ENCODE measurements at places on chromosomes 7 and 10. TPM values are rescaled to one million over a fixed set of nuclear protein-coding genes. Genes with fewer than 3 reads are reported as not detected.

DNA sequence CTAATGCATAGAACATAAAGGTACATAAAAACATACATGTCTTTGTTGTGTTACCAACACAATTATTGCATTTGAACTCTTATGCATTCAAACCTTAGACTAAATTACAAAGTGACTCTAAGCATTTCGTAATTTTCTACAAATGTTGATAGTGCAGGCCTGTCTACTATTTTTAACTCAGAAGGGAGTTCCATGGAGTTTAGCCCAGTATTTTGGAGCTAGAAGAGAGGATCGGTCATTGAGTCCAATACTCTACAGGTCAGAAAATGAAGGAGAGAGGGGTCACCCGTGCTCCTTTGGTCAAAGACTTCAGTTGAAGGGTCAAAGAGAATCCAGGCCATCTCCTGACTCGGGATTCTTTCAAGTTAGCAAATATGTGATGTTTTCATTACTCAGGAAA is 55.3 kb upstream of the SRRM3 start:
- DNase-seq, result no peak

GRCh38 chr7:51217804-51218203 is 98.8 kb downstream of the COBL start:
- DNase-seq, result no peak

DNA sequence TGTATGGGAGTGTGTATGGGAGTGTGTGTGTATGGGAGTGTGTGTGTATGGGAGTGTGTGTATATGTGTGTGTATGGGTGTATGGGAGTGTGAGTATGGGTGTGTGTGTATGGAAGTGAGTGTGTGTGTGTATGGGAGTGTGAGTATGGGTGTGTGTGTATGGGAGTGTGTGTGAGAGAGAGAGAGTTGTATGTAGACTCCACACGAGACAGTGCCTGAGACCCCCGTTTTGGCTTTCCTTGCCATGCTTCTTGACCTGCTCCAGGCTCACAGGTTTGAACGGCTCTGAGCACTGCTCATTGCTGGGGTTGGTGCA is 49.7 kb downstream of the COL17A1 start:
- no peak for DNase-seq

DNA sequence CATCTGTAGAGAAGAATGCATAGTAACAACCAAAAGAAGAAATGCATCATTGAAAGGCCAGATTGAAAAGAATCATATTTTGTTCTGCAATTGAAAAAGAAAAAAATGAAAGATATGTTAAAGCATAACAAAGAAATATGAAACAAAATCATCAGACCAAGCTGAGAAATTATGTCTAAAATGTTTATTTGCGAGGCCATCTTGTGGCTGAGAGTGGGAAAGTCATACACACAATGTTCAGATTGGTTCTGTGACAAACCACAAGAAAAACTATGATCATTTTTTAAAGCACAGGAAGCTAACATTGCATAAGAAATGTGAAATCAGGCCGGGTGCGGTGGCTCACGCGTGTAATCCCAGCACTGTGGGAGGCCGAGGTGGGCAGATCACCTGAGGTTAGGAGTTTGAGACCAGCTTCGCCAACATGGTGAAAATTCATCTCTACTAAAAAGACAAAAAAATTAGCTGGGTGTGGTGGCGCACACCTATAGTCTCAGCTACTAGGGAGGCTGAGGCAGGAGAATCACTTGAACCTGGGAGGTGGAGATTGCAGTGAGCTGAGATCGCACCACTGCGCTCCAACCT is 36.6 kb downstream of the ABCB5 start:
- no peak for DNase-seq

- DNase-seq, result no peak
These were observed 228.5 kb downstream of the FZD1 start for GRCh38 chr7:91492773-91493172.

GRCh38 chr10:27138277-27138676 is 15.9 kb downstream of the YME1L1 start:
- no peak for DNase-seq

- DNase-seq, result no peak
These were observed 176.8 kb downstream of the THSD7A start for GRCh38 chr7:11655163-11655562.

GRCh38 chr10:69048103-69048502 is 39.8 kb upstream of the SRGN start:
- DNase-seq, result no peak

DNA sequence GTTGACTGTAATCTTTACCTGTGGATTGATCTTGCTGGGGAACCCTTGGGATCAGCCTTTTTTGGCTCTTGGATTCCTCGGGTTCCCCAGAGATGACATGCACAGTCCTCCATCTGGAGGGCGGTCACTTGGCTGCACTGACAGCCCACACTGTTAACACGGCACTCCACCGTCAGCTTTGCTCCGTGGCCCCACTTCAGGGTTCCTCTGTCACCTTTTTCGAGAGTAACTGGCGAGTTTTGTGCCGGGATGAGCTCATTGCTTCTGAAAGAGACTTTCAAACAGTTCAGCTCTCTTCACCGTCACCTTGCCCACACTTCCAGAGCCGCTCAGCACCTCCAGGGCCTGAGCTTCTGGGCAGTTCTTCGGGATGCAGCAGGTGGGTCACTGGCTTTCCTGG is 42.4 kb downstream of the PROSER2 start:
- peak; percentile 41 for DNase-seq

DNA sequence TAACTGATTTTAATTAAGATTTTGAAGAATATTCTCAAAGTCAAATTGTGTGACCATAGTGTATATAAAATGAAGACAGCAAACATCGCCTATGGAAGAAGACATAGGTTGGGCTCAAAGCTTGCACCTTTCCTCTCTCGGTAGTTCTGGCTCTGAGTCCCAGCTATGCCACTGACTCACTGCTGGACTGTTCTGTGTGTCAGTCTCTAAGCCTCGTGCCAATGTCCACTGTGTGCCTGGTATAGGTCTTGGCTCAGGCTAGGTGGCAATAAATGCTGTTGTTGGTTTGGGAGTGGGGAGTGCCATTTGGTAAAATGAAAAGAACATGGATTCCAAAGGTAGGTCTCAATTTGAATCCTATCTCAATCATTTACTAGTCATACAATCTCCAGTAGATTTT is 137.5 kb upstream of the RHEB start:
- DNase-seq, result no peak

GRCh38 chr7:17672783-17673182 is 267.5 kb downstream of the SNX13 start:
- no peak for DNase-seq

GRCh38 chr10:9382533-9382866 is 1328.0 kb downstream of the GATA3 start:
- no peak for DNase-seq

DNA sequence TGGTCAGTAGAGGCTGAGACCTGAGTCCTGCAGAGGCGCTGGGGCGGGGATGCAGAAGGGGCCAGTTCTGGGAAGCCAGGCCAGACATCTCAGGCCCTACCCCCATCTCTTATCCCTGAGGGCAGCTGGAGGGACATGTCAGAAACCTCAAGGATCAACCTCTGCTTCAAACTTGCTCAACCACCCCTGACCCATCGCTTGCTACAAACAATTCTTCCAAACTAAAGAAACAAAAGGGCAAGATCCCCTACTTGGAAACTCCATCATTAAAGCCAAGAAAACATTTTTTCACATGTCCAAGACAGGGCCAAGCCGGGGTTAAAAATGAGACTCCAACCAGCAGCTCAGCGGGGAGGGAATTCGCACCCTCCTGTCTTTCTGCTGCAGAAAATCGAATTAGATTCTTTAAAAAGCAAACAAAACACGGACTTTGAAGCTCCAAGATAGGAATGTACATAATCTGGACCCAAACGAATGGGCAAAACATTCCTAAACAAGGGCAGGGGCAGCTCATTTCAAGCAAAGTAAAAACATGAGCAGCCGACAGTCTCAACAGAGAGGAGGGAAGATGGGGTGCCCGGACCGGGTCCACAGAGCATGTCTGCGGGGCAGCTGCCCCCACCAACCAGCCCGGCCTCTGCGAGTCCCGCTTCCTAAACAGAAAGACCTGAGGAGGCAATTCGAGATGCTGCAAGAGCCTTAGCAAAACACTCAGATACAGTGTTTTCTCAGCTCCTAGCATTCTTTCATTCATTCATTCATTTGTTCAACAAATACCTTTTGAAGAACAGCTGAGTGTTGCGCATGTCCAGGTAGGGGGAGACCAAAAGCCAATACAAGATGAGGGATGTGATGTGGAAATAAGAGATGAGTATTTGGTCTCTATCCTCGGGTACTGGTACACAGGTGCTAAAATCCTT is 44.8 kb downstream of the CHST15 start:
- no peak for DNase-seq

DNA sequence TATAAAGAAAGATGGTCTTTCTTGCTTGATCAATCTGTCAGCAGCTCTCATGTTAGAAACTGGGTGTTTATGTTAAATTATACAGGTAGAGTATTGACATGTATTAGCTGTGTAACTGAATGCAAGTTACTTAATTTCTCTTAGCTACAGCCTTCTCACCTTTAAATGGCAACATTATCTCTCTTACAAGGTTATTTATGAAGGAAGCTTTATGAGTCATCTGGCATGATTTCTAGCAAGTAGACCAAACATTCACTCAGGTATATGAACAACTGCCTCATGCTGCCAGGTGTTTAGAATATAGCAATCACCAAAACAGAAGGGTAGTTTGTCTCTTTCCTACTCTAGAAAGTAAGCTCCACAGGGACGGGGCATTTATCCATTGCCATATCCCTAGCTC is 8.5 kb downstream of the ARL4A start:
- no peak for DNase-seq

GRCh38 chr7:80185571-80185970 is 50.9 kb downstream of the GNAI1 start:
- no peak for DNase-seq

DNA sequence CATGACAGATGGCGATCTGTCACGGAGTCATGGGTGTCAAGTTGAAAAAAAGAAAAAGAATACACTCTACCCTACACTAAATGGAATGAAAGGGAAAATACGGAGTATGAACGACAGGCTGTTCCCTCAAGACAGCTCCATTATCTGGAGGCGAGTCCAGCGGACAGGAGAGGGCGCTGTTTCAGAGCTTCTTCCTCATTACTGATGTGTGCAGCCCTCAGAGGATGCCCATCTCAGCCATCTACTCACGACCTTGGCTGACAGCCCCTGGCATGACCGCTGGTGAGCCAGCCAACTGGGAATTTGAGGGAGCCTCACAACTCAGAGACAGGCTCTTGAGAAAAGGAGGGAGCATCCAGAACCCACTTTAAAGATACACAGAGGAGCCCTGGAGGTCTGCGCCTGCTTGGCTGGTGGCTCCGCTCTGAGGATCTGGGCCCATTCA is 49.6 kb upstream of the SMNDC1 start:
- peak; percentile 86 for DNase-seq

GRCh38 chr10:46216836-46217751 is 69.7 kb upstream of the ANTXRL start:
- DNase-seq, result no peak

DNA sequence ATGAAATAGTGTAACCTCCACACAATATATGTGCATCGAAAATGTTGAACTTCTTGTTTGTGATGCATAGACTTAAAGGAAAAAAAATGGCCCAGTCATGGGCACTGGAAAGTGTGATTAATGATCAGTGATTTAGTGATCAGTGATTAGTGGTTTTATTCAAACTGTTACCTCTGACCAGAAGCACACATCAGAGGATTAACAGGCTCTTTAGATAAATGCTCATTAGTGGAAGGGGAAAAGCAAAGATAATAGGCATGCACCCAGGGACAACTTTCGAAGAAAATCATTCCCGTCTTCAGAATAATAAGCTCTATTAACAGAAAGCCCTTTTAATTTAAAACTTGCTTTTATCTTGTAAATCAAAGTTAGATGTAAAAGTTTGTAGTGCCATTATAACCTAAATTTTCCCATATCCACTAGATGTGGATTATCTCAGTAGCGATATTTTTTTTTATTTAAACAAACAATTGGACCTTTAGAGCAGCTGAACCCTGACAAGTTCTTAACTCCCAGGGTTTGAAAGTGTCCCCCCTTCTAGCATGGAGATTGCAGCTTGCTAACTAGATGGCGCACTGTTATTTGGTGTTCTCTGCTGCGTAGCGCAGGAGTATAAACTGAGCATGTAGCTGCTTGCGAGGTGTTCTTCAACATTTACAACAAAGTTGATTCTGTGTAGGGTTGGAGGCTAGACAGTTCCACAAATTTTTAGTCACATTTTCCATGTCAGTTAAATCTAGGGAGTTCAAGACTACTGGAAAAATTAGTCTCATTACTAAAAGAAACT is at the start of gene CREB5:
CREB5 (plus strand) TSS at position 643 of the 787 bp plus-strand sequence. CDS start 397 bp downstream, outside the sequence.
- DNase-seq, result no peak

GRCh38 chr10:71279590-71280170 is 39.4 kb upstream of the SLC29A3 start:
- DNase-seq, result no peak

DNA sequence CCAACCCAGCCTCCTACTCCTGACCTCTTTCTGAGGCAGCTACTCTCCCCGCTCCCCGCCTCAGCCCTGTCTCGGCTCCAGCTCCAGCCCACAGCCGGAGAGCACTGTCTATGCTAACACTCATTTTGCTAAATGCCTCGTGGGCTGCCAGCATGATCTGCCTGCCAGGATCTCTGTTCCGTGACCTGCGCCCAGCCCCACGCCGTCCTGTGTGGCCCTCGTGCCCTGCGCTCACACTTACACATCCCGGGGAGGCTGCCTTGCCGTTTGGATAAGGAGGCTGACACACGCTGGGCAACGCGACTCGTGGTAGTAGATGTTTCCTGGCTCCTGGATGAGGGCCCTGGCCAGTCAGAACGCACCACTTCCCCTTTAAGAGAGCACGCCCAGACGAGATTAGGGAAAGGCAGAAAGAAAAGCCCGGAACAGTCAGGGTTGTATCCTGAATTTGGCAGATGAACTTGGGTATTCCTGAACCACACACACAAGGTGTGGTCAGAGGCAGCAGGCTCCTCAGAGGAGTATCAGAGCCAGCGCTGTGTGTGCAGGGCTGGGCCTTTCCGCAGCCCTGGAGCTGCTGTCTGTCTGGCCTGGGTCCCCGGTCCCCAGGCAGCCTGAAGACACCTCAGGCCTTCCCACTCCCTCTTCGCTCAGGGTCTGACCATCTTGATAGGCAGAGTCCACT is 97.7 kb upstream of the EFCAB10 start:
- DNase-seq, result peak; percentile 92

DNA sequence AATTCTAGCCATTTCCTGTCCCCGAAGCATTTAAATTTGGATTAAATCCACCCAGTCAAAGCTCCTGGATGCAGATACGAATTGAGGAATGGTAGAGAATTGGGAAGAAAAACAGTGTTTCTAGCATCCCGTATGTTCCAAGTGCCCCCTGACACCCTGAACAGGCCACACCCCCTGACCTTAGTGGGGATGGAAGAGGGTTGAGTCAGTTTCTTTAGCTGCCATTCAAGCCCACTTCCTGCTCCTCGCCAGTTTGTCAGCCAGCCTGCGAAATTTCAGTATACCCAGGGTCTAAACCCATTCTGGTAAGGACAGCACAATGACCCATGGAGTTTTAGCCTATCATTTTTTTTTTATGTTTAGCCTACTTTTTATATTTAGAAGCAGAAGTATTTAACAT is 101.1 kb downstream of the PKD1L1 start:
- DNase-seq, result no peak

Gene LAMB1
- 55.1 TPM for total RNA-seq

Gene PLEKHS1
- total RNA-seq, result not detected

Gene H2BK1
- total RNA-seq, result not detected

Gene WEE2
- not detected for total RNA-seq

Gene MUC12
- 0.19 TPM for total RNA-seq

Gene CDH23
- total RNA-seq, result 9.3 TPM

Gene CHST12
- 13.8 TPM for total RNA-seq

Gene GRID1
- 3.0 TPM for total RNA-seq

Measured in cardiac septum (tissue), 1 donor.